Stimulated activated CD8-positive, alpha-beta memory T cell treated with anti-CD3 and anti-CD28 coated beads, Interleukin-2, amount 100 ng/mL, for 1 hour (primary cell): ENCODE measurements at places on chromosomes 3 and 15.

DNA sequence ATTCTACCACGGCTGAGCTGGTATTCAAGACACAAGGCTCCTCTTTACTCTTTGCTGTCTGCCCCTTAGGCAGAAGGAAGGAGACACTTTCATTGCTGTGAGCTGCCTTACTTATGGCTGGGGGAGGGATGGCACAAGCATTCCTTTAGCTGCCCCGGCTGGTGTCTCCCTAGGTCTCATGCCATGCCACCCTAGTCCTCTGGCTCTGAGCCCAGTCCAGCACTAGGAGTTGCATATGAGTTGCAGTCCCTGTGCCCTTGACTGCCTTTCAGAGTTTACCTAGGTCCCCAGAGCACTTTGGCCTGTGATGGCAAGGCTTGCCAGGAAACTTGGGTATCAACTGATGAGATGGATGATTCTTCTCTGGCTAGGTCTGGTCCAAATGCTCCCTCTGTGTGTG, 296.4 kb downstream of the RBMS3 start:
- no peak for DNase-seq

DNA sequence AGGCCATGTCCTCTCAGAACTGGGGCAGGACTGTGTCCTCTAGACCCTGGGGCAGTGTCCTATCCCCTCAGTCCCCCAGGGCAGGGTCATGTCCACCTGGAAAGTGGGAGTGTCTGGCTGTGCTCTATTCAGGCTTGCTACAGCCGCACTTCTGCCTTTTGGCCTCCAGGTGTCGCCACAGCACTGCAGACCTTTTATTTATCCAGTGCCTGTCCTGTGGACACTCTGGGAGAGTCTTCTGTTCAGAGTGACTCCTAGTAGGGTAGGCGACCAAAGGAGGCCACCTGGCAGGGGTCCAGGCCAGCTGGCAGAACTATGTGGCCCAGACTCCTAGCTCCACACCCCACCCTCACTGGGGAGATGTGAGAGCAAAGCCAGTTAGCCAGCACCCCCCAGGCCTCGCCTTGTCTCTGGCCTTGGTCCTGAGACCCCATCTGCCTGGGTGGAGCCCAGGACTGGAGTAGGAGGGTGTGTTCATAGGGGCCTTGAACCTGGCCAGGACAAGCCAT, 3.9 kb downstream of the TMIE start:
- DNase-seq: no peak

DNA sequence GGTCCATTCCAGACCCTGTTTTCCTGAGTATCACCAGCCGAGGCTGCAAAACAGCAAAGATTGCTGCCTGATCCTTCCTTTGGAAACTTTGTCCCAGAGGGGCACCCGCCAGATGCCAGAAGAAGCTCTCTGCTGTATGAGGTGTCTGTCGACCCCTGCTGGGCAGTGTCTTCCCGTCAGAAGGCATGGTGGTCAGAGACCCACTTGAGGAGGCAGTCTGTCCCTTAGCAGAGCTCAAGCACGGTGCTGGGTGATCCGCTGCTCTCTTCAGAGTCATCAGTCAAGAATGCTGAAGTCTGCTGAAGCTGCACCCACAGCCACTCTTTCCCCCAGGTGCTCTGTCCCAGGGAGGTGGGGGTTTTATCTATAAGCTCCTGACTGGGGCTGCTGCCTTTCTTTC, 1121.2 kb downstream of the NSUN3 start:
- DNase-seq: no peak

GRCh38 chr3:18033581-18034108, 291.2 kb upstream of the TBC1D5 start:
- no peak for DNase-seq

- DNase-seq: no peak
Measured at GRCh38 chr3:89276116-89276515, 168.7 kb downstream of the EPHA3 start.

DNA sequence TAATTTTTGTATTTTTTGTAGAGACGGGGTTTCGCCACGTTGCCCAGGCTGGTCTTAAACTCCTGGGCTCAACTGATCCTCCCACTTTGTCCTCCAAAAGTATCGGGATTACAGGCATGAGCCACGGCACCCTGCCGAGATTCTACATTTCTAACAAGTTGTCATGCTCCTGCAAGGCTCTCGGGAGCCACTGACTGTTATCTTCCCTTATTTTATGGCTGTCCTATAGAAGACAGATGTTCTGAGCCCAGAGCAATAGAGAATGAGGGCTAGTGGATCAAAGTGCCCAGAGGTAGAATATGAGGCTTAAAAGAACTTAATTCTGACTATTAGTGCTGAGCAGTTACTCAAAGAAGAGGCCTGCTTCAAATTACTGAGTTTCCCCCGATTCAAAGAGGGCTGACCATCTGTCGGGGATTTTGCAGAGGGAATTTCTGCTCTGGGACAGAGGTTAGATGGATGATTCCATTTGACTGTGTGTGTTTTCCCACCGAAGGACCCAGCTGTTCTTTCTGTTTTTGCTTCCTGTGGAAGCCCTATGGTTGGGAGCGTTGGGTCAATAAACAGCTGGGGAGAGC, 39.5 kb downstream of the ITPR1 start:
- DNase-seq: no peak

DNA sequence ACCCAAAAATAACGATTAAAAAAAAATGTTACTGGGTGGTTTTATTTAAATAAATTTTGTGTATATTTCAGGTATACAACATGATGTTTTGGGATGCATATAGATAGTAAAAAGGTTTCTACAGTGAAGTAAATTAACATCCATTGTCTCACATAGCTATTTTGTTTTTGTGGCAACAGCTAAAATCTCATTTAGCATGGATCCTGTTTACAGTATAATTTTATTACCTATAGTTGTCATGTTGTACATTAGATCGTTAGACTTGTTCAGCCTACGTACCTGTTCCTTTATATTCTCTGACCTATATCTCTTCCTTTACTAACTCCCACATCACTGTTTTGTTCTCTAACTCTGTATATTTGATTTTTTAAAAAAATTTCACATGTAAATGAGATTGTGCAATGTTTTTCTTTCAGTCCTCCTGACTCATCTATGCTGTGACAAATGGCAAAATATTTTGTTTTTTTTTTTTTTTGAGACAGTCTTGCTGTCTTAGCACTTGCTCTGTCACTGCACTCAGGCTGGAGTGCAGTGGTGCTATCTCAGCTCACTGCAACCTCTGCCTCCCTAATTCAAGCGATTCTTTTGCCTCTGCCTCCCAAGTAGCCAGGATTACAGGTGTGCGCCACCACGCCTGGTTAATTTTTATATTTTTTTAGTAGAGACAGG, 45.6 kb downstream of the OIP5 start:
- no peak for DNase-seq

GRCh38 chr15:60551781-60552161, 72.8 kb upstream of the ICE2 start:
- no peak for DNase-seq

- no peak for DNase-seq
Measured at GRCh38 chr3:150411546-150411945, 3.4 kb downstream of the TSC22D2 start.

DNA sequence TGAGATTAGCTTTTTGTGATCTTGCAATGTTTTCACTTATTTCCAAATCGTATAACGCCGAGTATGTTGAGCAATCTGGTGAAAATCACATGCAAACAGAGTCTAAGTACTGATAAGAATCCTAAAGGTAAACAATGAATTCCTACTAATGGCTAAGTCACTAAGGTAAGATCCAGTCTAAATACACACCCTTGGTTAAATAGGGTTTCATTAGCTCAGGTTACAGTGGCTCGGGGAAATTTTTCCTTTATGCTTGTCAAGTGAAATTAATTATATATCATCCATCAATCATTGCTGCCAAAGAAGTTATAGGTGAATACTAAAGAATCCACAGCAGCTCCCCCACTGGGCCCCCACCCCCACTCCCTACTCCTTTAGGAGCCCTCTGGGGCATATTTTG, 139.3 kb downstream of the SOX2 start:
- no peak for DNase-seq

GRCh38 chr3:128922804-128923459, 43.5 kb downstream of the ACAD9 start:
- DNase-seq: no peak

GRCh38 chr15:66883284-66883911, 181.4 kb downstream of the SMAD6 start:
- no peak for DNase-seq

- no peak for DNase-seq
Measured at GRCh38 chr3:100538339-100538706, 45.9 kb downstream of the TMEM45A start.

DNA sequence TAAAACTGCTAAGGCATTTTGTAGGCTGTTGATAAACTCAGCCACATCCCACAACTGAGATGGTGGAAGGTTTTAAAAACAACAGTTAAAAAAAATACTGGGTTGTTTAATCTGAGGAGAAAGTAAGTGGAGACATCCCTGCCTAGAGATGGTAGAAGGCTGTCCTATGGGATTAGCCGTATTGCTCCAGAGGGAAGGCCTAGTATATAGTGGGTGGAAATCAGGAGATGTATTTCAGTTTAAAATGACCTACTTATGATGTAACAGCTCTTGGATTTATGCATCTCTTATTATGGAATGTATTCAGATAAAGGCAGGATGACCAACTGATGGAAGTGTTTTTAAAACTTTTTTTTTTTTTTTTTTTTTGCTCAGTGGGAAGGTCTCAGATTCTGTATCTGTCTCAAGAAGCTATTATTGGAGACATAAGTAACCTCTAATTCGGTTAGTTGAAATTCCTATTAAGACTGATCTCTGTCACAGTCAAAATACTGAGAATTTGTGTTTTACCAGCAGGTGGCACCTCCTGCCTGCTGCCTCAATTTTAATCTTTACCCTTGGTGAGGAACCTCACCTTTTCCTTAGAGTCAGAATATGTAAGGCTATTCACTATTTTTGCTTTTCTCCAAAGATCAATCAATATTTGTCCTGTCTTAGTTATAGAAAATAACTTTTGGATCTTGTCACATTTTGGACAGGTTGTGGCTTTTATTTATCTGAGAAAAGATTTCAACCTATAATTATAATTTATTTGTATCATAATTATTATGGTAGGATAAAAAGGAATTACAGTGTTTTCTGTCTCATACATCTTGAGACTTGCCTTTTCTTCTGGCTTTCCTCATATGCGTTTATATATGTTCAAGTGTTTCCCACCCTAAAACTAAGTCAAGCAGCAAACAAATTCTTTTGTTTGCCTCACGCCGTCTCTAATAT, 63.0 kb downstream of the VPS8 start:
- no peak for DNase-seq

- DNase-seq: no peak
Measured at GRCh38 chr3:179898024-179898423, 138.7 kb downstream of the PEX5L start.

DNA sequence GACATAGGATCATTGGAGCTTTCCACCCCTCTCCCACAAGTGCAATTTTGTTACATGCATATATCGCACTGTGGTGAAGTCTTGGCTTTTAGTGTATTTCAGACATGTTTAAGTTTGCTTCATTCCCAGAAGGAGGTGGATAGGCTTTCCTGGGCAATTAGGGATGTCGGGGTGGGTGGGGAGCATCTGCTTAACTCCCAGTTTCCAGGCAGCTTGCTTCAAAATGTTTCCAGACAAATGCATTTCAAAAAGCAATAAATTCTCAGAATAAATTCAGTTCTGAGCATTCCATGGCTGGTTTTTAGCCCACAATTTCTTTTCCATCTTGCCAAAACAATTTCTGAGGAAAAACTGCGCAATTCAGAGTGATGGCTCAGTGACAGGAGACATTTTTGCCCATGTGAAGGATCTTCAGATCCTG, 227.7 kb upstream of the ZPLD1 start:
- DNase-seq: no peak

DNA sequence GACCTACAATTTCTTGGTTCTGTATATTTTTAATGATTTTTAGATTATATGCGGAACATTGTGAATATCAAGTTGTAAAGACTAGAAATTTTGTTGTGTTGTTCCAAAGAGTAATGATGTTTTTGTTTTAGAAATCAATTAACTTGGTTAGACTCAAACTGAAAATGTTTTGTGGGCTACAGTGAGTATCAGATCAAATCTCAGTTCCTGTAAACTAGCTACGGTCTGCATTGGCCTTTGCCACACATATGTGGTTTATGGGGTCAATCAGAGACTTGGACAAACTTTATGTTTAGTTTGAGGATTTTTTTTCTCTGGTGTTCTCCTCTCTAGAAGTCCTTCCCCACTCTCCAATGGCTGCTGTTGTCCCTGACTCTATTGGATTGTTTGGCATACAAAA, 308.0 kb upstream of the THRB start:
- DNase-seq: no peak

DNA sequence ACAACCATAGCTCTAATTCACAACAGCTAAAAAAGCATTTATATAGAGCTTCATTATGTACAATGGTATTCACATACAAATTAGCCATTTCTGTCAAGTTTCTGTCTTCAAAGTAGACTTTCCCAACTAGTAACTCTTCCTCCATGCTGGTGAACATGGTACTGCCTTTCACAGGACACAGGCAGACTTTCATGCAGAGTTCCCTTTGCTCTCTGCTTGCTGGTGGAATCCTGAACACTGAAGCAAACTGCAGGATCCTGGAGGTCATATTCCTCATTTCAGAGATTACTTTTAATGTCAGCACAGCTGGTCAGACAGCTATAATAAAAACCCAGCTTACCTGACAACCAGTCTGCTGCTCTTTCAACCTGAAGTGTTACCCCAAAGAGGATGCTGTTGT, 53.6 kb downstream of the TASOR start:
- no peak for DNase-seq

DNA sequence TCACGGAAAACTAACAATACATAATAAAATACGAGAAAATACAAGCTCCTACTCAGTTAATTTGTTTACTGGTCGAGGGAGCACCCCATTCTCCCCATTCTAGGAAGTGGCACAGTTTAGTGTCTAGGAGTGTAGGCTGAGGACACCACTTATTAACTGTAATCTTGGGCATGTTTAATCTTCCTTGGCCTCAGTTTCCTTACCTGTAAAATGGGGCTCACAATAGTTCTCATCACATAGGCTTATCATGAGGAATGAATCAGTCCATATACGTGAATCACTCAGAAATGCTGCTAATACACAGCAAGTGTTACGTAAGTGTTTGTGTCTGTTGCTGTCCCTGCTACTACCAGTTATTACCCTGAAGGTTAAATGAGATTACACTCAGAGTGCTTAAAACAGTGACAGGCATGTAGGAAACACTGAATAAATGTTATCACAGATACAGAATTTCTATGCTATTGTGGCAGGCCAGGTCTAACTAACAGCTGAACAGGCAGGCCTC, 210.2 kb downstream of the OSBPL10 start:
- no peak for DNase-seq

GRCh38 chr3:189573004-189573403, 58.2 kb upstream of the TP63 start:
- DNase-seq: no peak

- no peak for DNase-seq
Measured at GRCh38 chr15:40182358-40183029, 21.6 kb downstream of the BUB1B start.

DNA sequence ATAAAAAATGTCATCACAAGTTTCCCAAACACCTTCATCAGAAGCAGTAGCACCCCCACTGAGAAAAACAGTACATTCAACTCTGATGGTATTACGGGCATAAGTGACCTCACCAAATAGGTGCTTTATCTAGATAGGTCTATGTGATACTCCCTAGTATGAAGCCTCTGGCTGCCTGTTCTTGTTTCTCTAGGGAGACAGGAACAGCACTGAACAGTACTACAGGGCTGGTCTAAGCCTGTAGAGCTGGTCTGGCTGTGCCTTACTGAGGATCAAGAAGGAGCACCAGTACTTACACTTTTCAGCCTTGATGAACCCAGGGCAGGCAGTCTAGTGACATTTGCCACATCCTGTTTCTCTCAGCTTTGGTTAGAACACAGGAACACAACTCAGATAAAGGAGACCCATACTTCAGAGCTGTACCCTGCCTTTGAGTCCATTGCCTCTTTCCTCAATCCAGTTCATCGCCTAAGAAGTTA, 35.9 kb downstream of the OXNAD1 start:
- DNase-seq: no peak
